HuH-7 (cell line): ENCODE measurements at places on chromosomes 6 and 20.
A peak's percentile ranks its signal among the peaks of the same experiment; 100 is the strongest.

- no peak for DNase-seq
These were observed 15.6 kb downstream of the VGLL2 start for GRCh38 chr6:117280922-117281321.

DNA sequence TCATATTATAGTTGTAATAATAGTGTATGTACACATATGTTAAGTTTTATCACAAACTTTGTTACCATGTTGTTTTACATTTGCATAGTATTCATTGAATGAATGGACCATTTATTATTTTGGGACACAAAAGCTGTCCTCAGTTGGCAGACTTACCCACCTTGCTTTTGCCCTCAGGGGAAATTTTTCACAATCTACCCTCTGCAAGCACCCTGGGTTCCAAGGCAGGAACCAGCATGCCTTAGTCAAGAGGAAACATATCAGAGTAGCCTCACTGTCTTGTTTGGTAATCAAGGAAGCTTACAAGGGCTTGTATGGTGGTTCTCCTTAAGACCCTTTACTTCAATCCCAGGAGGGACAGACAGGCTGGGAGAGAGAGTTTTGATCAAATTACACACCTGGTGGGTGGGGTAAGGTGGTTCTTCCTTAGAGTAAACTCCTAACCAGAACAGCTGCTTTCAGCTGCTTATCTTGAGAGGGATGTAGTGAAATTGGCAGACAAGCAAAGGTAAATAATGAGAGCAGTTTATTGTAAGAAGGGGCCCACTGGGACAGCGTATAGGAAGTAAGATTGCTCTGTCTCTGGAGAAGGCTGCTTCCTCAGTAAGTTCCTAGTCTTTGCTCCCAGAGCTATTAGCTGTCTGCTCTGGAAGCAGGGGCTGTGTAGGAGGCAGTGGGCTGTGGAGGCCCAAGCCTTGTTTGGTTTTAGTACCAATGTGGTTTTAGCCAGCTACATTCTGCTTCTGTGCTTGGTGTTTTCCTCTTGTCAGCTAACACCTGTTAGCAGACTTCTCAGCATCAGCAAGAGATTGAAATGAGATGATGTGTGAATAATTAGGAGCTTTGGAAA lies 31.1 kb downstream of the BRPF3 start:
- DNase-seq: no peak

- no peak for DNase-seq
These were observed 62.6 kb upstream of the THEMIS start for GRCh38 chr6:127963495-127963894.

GRCh38 chr6:1856381-1856780 lies 246.7 kb downstream of the FOXC1 start:
- DNase-seq: no peak

- no peak for DNase-seq
These were observed 118.3 kb upstream of the MTHFD1L start for GRCh38 chr6:150747155-150747554.

- DNase-seq: peak; percentile 54
These were observed at the start of gene ADGB for GRCh38 chr6:146598772-146599405. TSS of gene ADGB (plus strand) at chr6:146598972. CDS start at chr6:146599041, 69 bp downstream.

GRCh38 chr6:11428371-11428770 lies 109.2 kb upstream of the TMEM170B start:
- no peak for DNase-seq

GRCh38 chr6:150169609-150170008 lies 26.8 kb downstream of the PPP1R14C start:
- DNase-seq: no peak

GRCh38 chr6:74579794-74580193 lies 626.1 kb downstream of the COL12A1 start:
- DNase-seq: no peak

GRCh38 chr20:57159945-57160610 lies 106.4 kb downstream of the BMP7 start:
- DNase-seq: no peak

GRCh38 chr20:21505810-21506530 lies 7.9 kb downstream of the NKX2-2 start:
- DNase-seq: no peak

DNA sequence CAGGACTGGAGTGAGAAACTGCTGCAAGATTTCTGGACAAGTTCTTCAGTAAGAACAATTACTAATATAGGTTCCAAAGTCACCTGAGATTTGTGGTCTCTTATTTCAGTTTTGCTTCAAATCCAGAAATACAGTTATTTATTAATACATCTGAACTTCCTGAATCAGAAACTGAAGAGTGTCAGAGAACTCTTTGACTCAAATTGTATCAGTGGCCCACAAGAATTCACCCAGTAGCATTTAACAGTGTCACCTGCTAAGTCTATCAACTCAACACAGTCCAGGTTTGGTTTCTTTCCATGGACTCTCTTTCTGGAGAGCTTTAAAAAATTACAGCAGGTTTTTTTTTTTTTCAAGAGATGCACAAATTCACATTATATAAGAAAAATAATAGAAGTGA lies 18.8 kb upstream of the NHSL1 start:
- no peak for DNase-seq
